ENCODE measurements at places on chromosomes 3 and 15.

GRCh38 chr15:96328877-96329195 is 1.7 kb upstream of the NR2F2 start:
- no peak for DNase-seq

DNA sequence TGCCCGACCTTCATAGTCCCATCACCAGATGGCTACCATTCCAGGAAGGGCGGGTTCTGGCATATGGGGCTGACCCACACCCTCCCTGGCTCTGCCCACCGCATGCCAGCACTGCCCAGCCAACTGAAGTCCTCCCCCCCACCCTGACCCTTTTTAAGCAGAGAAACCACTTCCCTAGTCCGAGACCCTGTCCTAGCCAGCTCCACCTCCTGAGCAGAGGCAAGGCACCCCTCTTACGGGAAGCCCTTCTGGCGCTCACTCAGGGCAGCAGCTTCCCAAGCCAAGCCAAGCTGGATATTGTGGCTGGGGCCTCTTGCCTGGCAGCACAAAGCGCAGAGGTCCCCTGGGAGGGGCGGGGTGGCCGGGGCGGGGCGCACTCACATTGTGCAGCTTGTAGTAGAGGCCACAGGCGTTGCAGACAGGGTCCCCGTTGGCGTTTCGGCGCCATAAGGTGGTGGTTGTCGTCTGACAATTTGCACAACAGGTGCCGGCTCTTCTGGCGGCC is 11.5 kb downstream of the GATA2 start:
- peak; percentile 86 for DNase-seq

- no peak for DNase-seq
Observed at GRCh38 chr15:91553196-91553854, 300.2 kb upstream of the SLCO3A1 start.

DNA sequence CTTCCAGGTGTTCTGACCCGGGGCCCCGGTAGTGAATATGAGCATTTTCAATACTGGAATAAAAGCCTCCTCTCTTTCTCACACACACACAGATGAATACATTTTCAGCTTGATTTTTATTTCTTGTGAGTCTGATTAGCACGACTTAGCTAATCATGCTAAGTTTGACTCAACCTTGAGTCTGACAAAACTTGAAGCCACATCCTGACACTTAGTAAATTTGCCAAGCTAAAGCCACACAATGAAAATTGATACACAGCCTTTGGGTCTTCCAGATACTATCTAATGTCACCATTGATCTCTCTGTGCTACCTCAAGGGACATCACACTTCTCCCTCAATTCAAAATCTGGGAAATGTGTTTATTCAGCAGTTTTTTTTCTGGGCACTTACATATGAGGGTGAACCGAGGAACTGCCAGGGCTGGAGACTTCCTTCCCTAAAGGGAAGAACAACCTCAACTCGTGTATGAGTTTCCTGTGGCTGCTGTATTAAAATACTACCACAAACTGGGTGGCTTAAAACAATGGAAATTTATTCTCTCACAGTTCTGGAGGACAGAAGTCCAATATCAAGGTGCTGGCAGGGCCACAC is 18.6 kb downstream of the TMEM266 start:
- DNase-seq = no peak

DNA sequence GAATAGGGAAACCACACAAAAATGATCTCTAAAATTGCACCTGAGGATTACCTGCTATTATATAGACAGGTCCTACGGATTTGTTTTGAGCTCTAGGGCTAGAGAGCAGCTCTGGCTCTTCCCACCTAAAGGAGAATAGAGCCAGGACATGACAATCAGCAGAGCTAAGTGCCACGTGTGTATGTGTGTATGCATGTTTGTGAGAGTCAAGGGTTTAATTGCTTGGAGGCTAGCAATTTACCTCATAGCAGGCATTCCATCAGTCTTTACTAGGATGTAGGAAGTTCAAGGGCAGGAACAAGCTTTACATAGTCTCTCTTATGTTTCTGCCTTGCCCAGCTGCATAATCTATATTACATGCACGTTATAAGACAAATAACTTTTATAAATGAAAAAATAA is 498.2 kb downstream of the NSUN3 start:
- DNase-seq = no peak

DNA sequence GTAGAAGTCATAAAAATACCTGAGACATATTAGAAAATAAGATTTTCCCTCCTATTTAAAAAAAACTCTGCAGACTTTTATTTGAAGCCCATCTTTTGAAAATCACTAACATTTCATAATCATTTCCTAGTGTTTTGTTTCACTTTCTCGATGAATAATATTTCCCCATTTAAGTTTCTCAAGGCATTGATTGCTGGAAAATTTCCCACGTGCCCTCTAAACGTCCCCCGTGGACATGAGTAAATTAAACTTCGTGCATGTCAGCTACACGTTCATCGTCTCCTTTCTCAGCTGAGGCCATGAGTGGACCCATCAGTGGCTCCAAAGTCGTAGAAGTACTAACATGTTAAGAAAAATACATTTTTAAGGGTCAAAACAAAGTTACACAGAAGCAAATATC is 2.0 kb upstream of the TM2D3 start:
- no peak for DNase-seq

- DNase-seq = no peak
Observed at GRCh38 chr3:22937536-22937935, 265.6 kb upstream of the UBE2E2 start.

GRCh38 chr15:53115563-53115962 is 325.4 kb upstream of the ONECUT1 start:
- no peak for DNase-seq

GRCh38 chr15:53203454-53203853 is 413.3 kb upstream of the ONECUT1 start:
- no peak for DNase-seq

DNA sequence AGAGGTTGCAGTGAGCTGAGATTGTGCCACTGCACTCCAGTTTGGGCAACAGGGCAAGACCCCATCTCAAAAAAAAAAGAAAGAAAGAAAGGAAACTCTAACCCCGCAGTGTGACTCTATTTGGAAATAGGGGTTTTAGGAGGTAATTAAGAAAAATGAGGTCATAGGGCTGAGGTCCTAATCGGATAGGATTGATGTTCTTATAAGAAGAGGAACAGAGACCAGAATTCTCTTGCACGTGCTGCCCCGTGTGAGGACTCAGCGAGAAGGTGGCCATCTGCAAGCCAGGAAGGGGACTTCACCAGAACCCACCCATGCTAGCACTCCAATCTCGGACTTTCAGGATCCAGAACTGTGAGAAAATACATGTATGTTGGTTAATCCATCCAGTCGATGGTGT is 25.8 kb downstream of the KLHL6 start:
- DNase-seq = no peak

DNA sequence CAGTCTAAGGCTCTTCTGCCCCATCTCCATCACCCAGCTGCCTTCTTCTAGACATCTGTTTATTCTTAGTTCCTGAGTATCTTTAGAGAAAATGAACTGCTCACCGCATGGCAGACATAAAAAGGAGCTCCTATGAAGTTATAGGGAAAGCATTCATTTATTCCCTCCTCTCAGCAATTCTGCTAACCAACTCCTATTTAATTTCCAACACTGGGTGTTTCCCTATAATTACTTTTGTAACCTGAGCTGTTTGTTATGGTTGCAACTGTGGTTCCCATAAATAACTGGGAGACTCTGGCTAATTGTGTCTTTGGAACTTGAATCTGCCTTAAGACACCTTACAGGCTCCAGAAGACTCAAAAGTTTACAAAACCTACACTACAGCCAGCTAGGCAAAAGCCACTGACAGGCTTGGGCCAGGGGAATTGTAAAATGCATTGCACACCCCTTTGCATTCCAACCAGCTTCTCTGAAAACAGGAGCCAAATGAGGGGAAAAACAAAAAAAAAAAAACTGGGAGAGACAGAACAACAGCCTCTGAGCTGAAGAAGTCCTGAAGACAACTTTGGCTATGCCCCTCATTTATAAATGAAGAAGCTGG is 231.5 kb upstream of the FEZF2 start:
- no peak for DNase-seq

- DNase-seq = no peak
Observed at GRCh38 chr15:57631386-57632110, 39.8 kb downstream of the MYZAP start.

DNA sequence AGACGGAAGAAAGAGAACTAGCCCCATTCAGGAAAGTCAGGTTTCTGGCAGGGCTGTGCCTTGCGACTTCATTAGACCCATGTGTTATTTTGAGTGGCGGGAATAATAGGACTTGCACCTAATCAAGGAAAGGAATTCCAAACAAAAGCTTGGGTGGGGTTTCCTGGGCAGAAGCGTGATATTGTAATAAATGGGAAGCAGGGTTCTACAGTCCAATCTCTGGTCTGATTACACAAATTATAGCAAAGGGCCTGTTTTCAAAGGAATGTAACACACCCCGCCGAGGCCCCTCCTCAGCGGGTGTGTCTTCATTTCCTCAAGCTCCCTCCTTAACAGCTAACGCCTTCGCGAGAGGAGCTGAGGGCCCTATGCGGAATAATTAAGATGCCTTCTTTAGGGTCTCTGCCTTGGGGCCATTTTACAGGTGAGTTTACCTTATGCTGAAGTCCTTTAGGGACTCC is 396.0 kb upstream of the C2CD4B start:
- DNase-seq = no peak

DNA sequence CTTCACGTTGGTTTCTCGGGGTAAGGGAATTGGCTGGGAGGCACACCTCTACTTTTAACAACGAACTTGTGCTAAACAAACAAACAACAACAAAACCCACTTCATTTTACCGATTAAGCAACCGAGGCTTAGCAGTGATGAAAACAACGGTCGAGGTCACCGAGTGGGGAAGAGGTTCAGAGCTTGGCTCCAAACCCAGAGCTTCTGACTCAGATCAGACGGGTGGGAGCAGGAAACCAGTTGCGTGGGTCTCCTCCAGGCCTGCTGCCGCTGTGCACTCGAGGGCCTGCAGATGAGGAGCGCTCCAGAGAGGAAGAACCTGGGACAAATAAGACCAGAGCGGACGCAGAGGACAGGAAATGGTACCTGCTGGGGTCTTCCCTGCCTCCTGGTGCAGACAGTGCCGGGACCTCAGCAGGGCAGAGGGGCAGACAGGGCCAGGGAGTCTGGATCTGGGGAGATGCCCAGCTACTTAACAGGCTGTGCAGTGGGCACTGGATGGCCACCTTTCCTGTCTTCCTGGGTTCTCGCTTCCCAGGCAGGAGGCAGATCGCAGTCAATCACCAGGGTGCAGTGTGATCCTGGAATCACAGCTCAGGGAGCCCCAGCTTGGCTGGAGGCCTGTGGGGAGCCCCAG is 99.0 kb upstream of the MEF2A start:
- no peak for DNase-seq

DNA sequence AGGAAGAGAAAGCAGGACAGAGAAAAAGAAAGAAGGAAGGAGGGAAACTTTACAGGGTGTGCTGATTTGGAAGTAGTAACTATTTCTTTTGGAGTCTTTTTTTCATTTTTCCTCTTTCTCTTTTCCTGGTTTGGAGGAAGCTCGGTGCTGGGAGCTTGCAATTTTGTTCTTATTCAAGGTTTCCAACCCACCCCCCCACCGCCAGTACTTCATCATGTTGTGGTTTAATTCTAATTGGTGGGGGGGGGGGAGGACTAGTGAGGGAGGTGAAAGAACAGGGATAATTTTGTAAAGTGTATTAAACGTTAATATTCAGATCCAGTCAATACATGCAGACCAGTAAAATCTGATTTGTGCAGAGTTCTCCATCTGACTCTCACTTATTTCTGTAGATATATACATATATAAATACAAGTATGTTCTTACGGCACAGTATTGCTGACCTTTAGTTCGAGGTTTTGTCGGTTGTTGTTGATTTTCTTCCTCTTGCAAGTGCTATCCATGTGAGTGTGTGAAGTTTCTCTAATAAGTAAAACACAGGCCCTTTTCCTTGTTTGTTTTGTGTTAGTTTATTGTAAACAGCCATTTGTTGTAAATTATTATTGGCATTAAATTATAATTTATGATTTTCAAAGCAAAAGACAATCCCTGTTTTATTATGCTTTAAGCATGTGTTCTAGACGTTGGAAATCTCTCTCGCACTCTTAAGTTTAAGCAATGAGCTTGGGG is 9.3 kb downstream of the NR2F2 start:
- peak; percentile 58 for DNase-seq

DNA sequence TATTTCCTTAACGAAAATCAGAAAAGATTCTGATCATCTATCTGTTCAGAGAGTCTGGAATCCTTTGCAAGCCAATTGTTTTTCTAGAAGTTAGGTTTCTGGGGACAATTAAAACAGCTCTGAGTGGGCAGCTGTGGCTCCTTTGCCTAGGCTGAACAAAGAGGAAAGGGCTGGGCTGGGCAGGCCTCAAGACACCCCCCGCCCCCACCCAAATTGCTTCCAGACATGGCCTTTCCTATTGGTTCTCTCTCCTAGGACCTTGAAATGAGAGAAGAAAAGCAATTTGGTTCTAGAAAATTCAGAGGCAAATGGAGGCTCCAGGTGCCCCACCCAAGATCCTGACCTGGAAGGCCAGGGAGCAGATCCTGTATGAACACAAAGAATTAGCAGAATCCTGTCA is 2.3 kb upstream of the ADPGK start:
- DNase-seq = no peak

- no peak for DNase-seq
Observed at GRCh38 chr3:5194341-5194740, 6.8 kb downstream of the EDEM1 start.

- DNase-seq = no peak
Observed at GRCh38 chr3:105223815-105224214, 142.9 kb upstream of the ALCAM start.

DNA sequence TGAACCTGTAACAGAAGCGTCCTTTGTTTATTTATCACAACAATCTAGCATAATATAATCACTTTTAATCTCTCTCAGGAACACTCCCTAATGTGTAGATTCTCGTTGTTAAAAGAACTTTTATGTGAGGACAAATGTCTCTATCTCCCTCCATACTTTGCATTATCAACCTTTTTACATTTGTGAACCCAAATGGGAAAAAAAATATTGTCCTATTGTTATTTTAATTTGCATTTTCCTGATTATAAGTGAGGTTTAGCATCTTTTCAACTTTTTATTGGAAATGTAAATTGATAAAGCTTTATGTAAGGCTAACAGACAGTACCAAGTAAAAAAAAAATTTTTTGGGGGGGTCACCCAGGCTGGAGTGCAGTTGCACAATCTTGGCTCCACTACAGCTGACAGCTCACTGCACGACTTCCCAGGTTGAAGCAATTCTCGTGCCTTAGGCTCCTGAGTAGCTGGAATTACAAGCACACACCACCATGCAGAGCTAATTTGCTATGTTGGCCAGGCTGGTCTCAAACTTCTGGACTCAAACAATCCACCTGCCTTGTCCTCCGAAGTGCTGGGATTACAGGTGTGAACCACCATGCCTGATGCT is 33.0 kb upstream of the DENND4A start:
- DNase-seq = no peak

GRCh38 chr3:53490459-53490968 is 3.9 kb upstream of the CACNA1D start:
- no peak for DNase-seq

GRCh38 chr3:45947361-45947760 is 4.1 kb downstream of the CXCR6 start:
- DNase-seq = no peak

DNA sequence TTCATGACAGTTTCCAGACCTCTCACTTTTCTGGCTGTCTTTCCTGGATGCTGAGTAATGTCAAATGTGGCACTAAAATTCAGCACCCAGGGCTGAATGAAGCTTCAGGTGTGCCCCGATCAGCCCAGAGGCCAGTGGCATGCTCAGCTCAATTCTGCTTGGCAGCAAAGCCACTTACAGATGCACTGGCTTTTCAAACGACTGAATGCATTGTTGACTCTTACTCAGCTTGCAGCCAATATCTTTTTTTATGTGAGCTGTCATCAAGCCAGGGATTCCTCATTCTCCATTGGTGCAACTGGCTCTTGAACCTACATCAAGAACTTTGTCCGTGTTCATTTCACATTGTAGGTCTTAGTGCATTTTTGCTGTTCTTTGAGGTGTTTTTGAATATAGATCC is 60.7 kb downstream of the ZDHHC19 start:
- DNase-seq = no peak

All from NCI-H526 treated with DMSO at 0.1 percent for 48 hours (cell line).